ENCODE measurements at places on chromosomes 12 and 14.
A peak's percentile ranks its signal among the peaks of the same experiment; 100 is the strongest.

- DNase-seq = peak; percentile 73
These were observed 3.6 kb downstream of the SMIM41 start for GRCh38 chr12:52082988-52083637.

GRCh38 chr14:76423534-76423933 lies 47.6 kb downstream of the ESRRB start:
- DNase-seq = no peak

DNA sequence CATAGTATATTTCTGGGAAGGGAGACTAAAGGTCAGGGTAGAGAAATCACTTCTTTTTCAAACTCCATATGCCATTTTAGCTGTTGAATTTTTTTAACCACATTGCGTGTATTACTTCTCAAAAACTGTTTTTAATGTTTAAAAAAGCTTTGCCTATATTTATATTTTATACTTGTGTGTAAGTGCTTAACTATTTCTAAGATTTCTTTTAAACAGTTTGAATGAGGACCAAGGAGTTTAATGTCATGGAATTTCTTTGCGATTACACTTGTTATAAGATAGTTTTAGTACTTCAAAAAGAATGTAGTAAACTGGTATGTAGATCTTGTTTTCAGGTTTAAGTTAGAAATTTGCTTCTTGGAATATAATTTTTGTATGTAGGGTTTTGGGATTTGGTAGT lies 7.2 kb downstream of the SPATA7 start:
- no peak for DNase-seq

DNA sequence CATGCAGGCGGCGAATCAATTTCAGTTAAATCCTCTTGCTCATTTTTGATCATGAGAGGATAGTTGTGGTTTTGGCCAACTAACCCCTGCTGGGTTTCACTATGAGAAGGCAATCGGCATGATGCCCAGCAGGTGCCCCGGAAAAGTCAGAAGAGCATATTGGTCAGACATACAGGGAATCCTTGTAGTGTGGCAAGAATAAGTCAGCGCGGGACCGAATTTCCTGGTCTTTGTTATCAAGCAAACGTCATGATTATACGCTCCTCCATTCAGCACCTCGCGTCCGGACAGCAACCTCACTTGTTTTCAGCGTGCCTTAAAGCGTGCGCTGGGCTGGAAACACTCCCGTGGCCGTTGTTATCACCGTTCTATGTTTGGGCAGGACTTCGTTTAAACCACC lies 1.8 kb downstream of the TBC1D30 start:
- DNase-seq = peak; percentile 59

GRCh38 chr12:5708371-5708770 lies 236.7 kb downstream of the ANO2 start:
- DNase-seq = no peak
